Effector CD4-positive, alpha-beta T cell (primary cell): ENCODE measurements at places on chromosomes 11 and 22.

DNA sequence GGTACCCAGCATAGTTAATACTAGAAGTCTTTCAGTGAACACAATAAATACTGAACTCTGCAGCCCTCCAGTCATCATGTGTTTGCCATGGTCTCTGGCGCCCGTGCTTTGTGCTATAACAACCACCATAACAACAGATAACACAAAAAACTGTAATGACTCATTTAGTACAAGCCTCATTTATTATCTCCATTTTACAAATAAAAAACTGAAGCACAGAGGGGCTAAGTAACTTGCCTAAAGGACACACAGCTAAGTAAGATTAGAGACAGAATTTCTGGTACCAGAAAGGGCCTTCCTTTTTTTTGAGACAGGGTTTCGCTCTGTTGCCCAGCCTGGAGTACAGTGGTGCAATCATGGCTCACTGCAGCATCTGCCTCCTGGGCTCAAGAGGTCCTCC, 19.5 kb downstream of the RBFOX2 start:
- DNase-seq: no peak

- DNase-seq: peak; percentile 68
Observed at GRCh38 chr22:31977141-31977841, 33.0 kb downstream of the YWHAH start.

DNA sequence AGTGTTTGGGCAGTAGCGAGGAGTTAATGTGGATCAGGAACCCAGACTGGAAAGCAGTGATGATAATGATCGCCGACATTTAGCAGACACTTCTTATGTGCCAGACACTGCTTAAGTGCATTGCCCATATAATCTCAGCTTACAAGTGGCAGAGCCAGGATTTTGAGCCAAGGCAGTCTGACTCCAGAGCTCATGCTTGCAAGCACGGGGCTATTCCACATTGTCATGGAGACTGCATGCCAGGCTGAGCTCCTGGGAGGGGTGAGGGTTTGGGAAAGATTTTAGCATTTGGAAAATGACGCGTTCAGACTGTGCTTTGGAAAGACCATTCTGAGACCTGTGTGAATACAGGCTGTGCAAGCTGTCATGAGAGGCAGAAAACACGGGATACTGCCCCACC, 302.7 kb downstream of the DDX10 start:
- no peak for DNase-seq

GRCh38 chr11:72813740-72814285, 398 bp upstream of the ATG16L2 start:
- DNase-seq: no peak

DNA sequence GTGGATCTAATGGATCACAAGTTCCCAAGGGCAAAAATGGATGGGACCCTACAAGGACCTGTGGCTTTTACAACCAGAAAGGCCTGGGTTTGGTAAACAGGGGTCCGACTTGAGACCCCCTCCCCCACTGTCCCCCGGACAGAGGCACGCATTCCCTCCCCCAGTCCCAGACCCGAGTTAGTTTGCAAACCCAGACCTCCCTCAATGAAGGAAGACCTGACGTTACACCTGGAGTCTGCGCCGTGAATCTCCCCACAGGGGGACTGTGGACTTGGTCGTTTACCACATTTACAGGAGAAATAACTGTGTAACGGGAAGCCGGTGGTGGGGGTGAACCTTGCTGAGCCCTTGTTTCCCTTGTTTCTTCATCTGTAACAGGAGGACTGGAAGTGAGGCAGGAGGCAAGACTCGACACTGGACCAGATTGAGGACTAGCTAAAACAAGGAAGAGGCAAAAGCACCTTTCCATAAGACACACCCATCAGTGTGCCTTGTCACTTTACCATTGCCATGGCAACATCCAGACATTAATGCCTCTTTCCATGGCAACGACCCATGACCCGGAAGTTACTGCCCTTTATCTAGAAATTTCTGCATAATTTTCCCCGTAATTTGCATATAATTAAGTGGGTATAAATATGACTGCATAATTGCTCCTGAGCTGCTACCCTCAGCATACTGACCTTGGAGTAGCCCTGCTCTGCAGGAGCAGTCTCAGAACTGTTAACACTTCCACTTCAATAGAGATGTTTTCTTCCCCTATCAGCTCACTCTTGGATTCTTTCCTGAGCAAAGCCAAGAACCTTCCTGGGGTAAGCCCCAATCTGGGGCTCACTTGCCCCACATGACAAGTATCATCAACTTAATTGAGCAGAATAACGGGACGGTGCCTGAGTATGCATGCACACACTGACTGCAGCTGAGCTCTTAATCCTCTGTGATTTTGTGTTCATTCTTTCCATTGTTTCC, 25.4 kb downstream of the PDGFB start:
- no peak for DNase-seq

GRCh38 chr11:3037040-3037944, 19.9 kb downstream of the CARS1 start:
- DNase-seq: peak; percentile 21

GRCh38 chr11:116112087-116112935, 608.1 kb upstream of the CADM1 start:
- DNase-seq: no peak

GRCh38 chr11:1298695-1299492, 10.5 kb downstream of the TOLLIP start:
- no peak for DNase-seq

DNA sequence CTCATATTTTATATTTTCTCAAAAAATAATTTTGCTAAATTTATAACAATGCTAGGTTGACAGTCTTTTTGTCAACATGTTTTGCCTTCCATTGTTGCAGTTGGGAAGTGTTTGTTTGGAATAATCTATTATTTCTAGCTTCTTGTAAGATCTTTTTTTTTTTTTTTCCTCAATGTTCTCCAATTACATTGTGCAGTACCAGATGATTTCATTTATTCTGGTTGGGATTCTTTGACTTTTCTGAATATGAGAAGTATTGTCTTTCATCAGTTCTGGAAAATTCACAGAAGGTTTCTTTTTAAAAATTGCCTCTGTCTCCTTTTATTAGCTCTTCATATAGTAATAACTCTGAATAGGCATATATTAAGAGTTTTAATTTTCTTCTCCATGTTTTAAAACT, 245.4 kb downstream of the DYNC2H1 start:
- DNase-seq: no peak

DNA sequence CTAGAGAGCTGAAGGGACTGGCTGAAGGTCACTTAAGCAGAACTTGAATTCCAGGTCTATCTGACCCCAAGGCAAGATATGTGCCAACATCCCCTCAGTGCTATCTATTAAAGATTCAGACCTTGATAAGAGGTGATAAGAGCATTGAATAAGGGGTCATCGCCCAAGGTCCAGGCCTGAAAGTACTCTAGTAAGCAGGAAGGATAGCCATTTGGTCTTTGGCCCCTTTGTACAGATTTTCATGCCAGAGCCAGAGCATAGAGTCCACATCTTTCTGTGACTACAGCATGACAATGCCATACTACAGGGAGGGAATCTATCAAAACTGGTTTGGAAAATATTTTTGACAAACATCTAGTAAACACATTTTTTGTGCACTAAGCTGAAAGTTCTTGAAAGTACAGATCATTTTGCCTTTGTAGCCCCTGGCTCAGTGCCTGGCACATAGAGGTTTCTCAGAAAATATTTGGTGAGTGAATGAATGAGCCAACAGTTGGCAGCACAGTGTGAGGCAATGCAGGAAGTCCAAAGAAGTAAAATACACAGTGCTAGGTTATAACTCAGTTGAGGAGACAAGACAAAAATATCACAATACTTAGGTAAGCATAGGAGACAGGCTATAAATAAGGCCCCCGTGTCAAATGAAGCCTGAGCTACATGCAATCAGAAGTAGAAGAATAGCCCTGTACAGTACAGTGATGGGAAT, 15.1 kb upstream of the RRAS2 start:
- DNase-seq: no peak

DNA sequence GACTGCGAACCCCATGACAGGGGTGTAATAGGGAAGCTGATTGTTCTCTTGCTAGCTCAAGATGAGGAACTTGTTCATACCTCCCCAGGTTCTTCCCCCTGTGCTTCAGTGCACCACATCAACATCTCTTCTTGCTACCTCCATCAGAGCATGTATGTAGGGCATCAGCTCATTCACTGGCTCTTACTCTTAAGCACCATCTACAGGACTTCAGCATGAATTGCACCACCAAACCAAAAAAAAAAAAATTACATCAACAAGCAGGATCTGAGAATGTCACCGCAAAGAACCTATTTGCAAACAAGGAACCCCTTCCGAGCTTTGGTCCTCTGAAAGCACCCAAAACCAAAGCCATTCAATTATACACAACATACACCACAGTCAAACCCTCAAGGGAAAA, 2226.5 kb upstream of the RAG2 start:
- DNase-seq: no peak

DNA sequence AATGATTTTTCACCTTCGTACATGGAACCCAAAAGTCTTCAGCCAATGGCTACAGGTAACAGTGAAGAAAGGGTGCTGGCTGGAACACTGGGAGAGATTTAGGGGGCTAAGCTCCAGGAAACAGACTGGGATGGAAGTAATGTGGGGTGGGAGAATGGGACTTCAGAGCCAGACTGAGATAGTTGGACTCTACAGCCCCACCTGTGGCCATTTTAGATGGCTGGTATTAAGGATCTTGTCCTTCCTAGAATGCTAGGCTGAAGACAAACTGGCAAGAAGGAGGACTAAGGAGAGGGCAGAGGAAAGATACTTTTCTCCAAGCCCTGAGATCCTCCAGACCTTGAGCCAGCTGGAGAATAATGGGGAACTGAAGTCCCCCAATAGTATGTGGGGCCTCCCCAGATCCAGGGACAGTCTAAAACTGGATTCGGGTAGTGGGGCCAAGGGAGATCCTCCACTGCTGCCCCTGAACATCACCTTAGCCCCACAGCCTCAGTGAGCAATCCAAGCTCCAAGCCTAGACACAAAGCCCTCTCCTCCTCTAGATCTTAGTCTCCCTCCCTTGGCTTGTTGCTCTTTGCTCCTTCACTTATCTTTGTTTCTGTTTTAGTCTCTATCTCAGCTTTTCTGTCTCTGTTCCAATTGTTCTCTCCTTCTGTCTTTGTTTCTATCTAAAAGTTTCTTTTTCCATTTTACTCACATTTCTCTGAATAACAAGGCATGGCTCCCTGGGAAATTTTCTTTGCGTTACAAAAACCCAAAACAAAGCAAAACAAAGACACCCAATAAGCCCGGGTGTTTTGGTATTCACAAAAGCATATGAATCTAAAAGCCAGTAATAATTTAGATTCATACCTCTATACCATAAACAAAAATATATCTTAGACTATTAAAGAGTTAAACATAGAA, 16.2 kb upstream of the RRAS2 start:
- no peak for DNase-seq

- DNase-seq: no peak
Observed at GRCh38 chr11:119935349-119935925, 202.5 kb downstream of the TRIM29 start.

DNA sequence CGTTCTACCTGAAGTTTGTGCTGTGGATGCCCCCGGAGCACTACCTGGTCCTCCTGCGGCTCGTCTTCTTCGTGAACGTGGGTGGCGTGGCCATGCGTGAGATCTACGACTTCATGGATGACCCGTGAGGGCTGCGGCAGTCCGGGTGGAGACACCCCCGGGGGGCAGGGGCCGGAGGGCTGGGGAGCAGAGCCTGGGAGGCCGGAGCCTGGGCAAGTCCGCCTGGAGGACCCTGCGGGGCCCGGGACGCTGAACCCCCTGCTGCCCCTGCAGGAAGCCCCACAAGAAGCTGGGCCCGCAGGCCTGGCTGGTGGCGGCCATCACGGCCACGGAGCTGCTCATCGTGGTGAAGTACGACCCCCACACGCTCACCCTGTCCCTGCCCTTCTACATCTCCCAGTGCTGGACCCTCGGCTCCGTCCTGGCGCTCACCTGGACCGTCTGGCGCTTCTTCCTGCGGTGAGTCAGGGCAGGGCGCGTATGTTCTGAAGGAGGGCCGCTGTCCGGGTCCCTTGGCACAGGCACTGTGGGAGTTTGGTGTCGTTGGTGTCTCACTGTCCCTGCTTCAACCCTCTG, 17.3 kb downstream of the RNH1 start:
- DNase-seq: no peak

DNA sequence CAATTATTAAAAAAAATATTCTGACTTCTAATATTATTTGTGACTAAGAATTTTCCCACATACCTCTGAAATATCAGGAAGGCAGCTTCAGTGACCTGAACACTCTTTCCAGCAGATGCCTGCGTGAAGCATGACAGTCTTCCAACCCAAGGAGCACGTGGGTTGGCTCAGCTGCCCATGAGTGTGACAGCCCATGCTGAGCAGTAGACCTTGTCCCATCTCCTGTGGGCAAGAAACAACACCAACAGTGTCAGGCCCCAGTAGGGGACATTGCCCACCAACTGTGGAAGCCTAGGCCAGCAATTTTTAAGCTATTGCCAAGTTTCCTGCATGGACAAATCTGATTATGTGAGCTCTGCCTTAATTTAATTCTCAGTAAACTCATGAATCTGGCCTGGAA, 66.4 kb upstream of the OLFML1 start:
- DNase-seq: no peak

DNA sequence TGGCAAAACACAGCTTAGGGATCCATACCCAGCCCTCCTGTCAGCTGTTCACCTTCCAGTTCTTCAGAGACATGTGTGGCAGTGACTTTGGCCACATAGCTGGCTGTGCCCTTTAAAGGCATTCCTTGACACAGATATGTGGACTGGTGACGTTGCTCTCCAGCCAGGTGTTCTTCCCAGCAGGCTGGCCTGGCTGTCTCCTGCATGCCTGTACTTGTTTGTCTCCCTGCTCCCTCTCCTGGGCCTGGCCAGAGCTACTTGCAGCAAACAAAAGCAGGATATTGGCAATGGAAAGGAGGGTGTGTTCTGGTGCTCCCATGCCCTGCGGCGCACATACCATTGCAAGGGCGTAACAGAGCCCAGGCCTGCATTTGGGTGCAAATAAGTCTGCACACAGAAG, 38.3 kb downstream of the PIK3IP1 start:
- DNase-seq: no peak

DNA sequence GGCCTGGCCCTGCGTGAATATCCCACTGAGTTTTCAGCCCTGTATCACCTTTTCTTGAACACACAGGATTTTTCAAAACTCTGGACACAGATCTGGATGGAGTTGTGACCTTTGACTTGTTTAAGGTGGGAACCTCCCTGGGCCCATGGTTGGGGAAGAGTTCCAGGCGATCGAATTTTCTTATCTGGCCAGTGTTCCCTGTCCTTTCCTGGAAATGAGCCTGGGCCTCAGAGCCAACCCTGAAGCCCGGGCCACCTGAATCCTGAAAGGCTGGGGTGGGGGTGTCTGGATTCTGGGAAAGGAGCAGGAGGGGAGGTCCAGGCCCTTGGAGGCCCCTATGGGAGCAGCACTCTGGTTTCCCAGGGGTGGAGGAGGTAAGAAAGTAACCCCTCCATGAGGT, 29.0 kb downstream of the CAPN1 start:
- no peak for DNase-seq
